OCI-LY7 (cell line): ENCODE measurements at places on chromosomes 13 and 19. TPM values are rescaled to one million over a fixed set of nuclear protein-coding genes. Genes with fewer than 3 reads are reported as not detected.
A peak's percentile ranks its signal among the peaks of the same experiment; 100 is the strongest.

DNA sequence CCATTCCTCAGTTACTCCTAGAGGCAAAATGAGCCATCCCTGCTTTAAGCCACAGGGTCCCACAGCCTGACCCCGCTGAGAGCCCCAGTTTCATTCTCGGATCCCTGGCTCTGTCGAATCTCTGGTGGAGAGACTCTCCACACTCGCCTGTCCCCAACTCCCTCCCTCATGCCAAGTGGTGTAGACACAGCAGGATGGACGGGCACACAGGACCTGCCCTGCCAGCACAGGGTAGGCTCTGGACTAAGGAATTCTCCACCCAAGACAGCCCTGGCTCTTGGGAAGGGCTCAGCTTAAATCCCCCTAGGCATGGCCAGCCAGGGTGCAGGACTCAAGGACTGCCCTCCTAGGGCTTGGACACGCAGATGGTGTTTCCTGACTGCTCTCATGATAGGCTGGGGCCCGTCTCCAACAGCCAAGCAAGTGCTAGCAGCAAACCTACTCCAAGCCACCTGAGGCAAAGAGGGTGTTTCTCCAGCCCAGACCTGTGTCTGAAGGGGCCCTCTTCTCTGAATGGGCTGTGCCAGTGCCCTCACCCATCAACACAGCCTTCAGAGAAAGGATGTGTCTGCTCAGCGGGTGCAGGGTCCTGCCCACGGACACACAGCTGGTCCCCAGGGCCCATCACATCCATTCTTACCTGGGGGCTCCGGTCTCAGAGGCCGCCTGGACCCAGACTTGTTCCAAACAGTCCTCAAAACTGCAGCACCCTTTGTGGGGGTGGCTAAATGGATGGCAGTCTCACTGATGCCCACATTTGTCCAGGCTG lies 65.3 kb downstream of the PEPD start:
- DNase-seq, result no peak

DNA sequence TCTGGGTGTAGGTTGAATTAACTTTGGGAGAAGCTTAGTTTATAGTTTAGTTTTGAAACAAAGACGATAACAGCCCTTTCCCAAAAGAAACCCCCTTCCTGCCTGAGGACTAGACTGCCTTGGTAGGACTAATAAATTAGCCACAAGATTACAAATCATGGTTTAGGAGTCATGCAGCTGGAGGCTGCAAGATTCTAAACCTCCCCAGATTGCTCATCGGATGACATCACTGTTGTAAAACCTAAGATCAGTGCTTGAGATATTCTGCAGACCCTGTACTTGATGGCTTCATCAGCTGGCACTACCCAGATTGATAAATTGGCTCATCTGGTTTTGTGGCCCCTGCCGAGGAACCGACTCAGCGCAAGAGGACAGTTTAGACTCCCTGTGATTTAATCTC lies 35.9 kb upstream of the MPHOSPH8 start:
- no peak for DNase-seq

DNA sequence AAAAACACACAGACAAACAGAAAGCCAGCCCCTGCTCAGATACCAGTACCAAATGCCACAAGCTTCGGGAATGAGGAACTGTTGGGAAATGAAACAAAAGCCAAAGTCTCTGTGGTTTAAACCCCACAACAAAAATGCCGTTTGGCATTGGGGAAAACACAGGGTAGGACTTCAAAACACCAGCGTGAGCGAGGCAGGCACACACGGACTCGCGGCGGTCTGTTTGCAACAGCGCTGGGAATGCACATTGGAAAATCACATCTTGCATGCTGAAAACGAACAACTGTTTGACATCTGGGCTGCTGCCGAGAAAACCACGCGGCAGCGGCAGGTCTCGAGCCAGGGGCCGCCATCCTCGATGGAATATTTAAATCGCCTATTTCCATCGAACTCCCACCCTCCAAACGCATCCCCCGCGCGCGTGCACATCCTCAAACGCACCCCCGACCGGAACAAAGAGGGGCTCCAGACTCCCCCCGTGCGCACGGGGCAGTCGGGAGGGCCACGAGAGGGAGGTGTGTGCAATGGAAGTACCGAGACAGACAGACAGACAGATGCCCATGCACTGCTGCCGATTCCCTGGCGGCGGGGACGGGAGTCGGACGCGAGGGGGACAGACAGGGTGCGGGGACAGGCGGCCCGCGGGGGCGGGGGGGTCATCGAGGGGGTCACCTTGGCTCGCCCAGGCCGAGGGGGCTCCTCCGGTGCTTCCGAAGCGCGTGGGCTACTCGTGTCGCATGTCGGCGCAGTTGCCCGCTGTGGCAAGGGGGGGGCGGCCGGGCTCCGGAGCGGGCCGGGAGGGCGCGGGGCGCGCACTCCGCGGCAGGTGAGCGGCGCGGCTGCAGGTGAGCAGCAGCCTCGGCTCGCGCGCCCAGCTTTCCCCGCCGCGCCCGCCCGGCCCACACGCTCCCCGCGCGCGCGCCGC lies at the start of gene GPR12:
Gene GPR12, minus strand, starts transcription at position 880 of the 925 bp plus-strand sequence. CDS start 959 bp downstream, outside the sequence.
- no peak for DNase-seq

The PPP1R12C gene
- 177 and 186 TPM in 2 replicates for total RNA-seq

The LILRA2 gene
- total RNA-seq, result 5.0 and 5.5 TPM in 2 replicates

The CD320 gene
- total RNA-seq, result 35.9 and 39.1 TPM in 2 replicates

The SNAPC2 gene
- 6.2 and 8.2 TPM in 2 replicates for total RNA-seq

GRCh38 chr13:94343243-94343585 lies 136.3 kb downstream of the DCT start:
- DNase-seq, result no peak

The C19orf12 gene
- 17.0 and 20.6 TPM in 2 replicates for total RNA-seq

GRCh38 chr19:53555352-53555751 lies 17.4 kb downstream of the ZNF331 start:
- no peak for DNase-seq

The LATS2 gene
- 1.3 TPM in 2 replicates for total RNA-seq

The ZNF8 gene
- 7.1 and 7.7 TPM in 2 replicates for total RNA-seq

The ARHGEF7 gene
- total RNA-seq, result 51.3 and 60.8 TPM in 2 replicates

DNA sequence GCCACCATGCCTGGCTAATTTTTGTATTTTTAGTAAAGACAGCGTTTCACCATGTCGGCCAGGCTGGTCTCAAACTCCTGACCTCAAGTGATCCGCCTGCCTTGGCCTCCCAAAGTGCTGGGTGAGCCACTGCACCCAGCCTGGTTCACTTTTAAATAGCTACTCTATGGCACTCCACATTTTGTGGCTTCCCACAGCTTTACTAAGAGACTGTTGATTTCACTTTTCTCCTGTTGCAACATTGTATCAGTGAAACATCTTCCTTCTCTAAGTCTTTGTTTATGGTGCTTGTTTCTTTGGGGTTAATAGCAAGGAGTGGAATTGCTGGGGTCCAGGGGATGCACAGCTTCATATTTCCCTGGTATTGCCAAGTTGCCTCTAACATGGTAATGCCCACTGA lies 12.3 kb downstream of the TMEM38A start:
- no peak for DNase-seq

The RAB3A gene
- 6.9 and 8.6 TPM in 2 replicates for total RNA-seq

- DNase-seq, result peak; percentile 60
These were observed 20.1 kb downstream of the C19orf12 start for GRCh38 chr19:29694669-29695627.

The MYO1F gene
- 14.9 and 18.4 TPM in 2 replicates for total RNA-seq

DNA sequence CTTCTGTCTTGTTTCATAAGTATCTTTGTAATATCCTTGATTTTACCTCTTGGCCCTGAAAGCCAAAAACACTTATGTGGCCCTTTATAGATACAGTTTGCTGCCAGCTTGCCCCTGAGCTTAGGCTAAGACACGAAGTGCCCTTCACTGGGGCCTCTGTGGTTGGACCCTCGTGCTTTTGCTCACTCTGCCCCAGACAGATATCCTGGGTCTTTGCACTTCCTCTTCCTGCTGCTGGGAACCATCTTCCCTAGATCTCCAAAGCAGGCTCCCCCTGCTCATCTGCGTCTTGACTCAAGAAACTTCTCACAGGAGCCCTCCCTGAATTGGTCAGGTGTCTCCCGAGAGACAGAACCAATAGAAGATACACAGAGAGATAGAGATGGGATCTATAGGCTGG lies 2.0 kb upstream of the TNFSF14 start:
- no peak for DNase-seq

DNA sequence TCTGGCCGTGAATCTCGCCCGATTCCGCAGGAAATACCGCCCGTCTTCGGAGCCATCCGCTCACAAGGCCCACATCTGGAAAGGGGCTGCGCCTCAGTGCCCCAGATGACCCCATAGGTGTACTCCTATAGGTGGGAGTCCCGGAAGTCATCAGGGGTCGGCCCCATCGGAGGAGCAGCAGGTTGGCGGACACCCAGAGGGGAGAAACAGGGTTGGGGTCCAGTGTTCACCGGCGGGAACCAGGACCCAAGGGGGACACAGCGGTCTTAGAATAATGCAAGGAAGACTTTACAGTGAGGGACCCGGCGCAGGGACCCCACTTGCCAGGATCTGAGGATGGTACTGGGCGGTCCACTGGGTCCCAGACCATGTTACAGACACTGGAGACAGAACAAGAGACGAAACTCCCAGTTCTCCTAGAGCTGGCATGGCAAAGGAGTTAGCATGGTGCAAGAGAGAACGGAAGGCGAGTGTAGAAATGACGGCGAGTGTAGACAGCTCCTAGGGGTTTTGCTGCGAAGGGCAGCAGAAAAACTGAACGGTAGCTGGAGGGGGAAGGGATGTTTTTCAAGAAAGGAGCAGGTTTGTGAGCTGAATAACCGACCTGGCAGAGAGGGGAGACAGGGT lies 4.2 kb upstream of the RGL3 start:
- no peak for DNase-seq

- DNase-seq, result no peak
These were observed 101.0 kb downstream of the ZIC5 start for GRCh38 chr13:99870541-99870940.

- no peak for DNase-seq
These were observed at the start of gene KLHL1 for GRCh38 chr13:70108356-70109105. KLHL1 (minus strand) TSS chr13:70108452; CDS start chr13:70107699, 753 bp downstream.

DNA sequence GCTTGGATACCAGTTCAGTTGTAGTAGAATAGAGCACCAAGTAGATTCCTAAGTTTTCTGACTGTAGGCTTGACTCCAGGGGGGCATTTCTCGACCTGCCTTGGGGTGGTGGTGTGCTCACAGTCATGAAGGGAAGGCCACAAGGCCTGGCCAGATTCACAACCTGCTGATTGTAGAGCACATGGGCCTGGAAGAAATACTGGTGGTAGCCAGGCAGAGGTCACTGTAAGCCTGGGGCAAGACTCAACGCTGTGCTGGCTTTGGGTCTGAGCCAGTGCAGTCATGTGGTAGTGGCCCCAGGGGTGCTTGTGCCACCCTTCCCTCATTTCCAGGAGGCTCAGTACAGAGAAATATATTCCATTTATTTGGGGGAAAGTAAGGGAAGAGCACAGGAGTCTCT lies 832.3 kb upstream of the SLC10A2 start:
- DNase-seq, result no peak

GRCh38 chr13:108959234-108959633 lies 329.8 kb downstream of the MYO16 start:
- DNase-seq, result no peak

GRCh38 chr19:53389571-53389970 lies 5.4 kb upstream of the ZNF765 start:
- no peak for DNase-seq

- no peak for DNase-seq
These were observed 819.2 kb downstream of the LIG4 start for GRCh38 chr13:107395927-107396662.

The ADPRHL1 gene
- total RNA-seq, result 5.1 and 6.2 TPM in 2 replicates

The THSD8 gene
- total RNA-seq, result 42.7 and 42.8 TPM in 2 replicates

GRCh38 chr13:80873589-80873988 lies 532.7 kb upstream of the SPRY2 start:
- no peak for DNase-seq

DNA sequence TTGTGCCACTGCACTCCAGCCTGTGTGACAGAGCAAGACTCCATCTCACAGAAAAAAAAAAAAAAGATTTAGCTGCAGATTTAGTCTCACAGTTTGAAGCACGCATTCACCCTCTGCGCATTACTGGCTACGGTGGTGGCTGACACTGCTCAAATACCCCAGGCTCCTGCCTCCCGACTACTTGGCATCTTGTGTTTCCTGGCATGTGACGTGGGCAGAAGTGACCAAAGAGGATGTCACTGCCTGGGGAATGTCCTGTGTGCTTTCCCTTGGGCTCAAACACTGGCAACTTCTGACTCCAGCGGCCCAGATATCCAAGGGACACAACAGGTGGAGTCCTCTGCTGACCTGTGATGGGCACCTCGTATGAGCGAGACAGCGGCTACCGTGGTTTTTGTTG lies 24.7 kb upstream of the EIF3G start:
- no peak for DNase-seq

DNA sequence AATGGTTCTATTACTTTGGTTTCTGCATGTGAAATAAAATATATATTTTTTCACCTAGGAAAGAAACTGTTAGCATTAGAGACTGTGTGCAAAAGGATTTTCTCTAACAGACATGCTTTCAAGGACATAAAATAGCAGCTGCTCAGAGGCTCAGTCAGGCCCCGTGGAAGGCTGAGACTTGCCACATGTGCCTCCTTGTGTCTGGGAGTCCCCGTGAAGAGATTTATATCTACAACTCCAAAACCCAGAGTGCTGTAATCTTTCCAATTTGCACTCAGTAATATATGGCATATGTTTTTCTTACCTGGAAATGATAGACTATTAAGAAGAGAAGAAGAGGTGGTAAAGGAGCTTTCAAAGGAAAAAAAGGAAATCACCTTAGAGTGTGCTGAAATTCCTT lies 371.6 kb upstream of the OBI1 start:
- no peak for DNase-seq
